DMS153 (cell line): ENCODE measurements at places on chromosomes 12 and 14.

DNA sequence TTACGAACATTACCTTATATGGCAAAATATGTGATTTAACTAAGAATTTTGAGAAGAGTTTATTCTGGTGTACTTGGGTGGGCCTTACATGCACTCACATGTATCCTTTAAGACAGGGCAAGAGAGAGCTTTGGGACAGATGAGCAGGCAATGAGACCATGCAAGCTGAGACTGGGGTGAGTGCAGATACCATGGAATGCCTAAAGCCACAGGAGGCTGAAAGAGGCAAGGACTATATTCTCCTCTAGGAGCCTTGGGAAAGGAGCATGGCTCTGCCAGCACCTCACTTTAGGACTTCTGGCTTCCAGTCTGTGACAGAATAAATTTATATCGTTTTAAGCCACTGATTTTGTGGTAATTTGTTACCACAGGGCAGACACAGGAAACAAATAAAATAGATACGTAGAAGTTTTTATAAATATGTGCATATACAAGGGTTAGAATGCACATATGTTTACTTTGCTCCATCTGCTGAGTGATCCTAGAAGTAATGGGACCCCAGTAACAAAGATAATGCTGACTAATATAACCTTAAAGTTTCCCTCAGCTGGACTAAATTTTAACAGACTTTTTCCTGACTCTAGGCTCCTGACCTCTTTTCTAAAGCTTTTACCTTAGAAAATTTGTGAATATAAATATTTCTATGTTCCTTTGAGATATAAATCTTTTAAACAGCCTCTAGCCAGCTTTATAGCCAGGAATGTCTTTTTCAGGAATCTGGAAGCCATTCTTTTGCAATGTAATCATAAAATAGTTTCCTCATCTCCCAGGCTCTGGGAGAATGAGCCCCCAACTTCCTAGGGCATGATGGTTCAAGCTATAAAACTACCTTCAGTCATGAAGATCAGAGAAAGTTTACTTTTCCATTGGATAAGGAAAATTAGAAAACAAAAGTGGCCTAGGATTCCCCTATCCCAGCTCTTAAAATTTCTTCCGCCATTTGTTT lies 216.8 kb downstream of the PPFIA2 start:
- no peak for DNase-seq

DNA sequence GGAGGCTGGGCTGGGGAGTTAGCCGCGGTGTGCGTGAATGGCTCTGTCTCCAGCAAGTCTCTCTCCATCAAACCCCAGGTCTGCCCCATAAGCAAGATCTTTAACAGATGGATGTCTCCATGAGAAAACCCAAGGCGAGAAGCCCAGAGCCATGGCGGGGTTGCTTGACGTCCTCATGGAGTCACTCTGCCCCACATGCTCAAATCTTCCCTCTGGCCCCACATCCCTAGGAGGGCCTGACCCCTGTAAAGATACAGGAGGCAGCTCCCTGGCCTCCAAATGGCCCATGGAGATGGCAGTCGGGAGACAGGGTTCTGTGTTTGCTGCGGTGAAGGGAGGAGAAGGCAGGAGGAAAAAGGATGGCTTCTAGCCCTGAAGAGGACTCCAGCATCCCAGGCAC lies 49.3 kb downstream of the C14orf132 start:
- DNase-seq: no peak

DNA sequence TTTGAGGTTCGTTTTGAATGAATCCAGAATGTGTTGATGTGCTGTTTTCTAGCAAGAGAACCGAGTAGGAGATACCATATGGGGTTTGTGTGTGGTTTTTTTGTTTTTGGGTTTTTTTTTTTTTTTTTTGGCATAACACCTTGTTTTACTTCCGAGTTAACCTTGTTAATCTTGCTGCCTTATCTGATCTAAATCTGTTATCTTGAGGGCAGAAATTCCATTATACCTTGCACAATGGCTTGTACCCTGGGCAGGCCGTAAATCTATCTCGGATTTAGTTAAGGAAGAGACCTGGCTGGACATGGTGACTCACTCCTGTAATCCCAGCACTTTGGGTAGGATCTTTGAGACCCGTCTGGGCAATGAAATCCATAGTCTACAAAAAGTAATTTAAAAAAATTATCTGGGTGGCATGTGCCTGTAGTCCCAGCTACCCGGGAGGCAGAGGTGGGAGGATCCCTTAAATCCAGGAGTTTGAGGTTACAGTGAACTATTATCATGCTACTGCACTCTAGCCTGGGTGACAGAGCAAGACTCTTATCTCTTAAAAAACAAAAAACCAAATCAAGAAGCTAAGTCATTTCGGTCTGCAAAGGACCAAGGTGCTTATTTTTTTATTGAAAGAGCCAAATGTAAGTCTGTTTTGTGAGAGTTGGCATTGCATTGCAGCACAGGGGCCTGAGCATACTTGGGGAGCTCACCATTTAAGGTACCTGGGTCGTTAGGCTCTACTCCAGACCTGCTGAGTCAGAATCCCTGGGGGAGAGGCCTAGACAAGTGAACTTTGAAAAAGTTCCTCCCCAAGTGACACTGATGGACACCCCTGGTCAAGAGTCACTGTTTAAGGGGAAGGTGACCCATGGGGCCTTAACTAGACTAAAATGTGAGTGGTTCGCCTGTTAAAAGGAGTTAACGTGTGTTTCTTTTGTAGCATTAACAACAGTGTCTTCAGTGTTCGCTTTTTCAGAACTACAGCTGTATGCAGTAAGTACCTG lies 6.7 kb downstream of the DLST start:
- no peak for DNase-seq

- DNase-seq: no peak
These were observed 31.0 kb downstream of the NFYB start for GRCh38 chr12:104106965-104107364.
